Stimulated activated CD4-positive, alpha-beta T cell treated with anti-CD3 and anti-CD28 coated beads, Interleukin-4, amount 100 ng/mL, for 4 hours (primary cell): ENCODE measurements at places on chromosomes 7 and 10.
A peak's percentile ranks its signal among the peaks of the same experiment; 100 is the strongest.

DNA sequence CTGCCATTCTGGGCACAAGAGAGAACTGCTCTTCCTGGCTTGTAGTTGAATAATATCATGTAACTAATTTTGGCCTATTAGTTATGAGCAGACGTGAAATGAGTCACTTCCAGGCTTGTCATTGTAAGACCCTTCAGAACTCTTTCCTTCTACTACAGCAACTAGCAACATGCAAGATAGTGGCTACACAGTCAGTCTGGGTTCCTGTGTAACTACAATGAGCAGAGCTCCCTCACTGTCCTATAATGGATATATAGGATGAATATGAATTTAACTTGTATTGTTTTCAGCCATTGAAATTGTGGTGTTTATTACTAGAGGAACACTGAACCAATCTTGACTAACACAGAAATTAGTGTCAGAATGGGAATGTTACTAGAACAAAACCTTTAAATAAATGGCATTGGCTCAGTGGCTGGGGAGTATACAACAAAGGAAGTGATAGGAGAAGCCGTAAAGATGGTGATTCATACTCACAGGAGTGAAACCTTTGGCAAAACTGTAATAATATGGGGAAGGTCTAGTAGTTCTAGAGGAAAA lies 2.9 kb upstream of the MTPN start:
- DNase-seq = no peak

GRCh38 chr7:133513608-133514007 lies 260.7 kb downstream of the EXOC4 start:
- DNase-seq = no peak

GRCh38 chr7:105656922-105657521 lies 75.7 kb upstream of the EFCAB10 start:
- peak; percentile 58 for DNase-seq

DNA sequence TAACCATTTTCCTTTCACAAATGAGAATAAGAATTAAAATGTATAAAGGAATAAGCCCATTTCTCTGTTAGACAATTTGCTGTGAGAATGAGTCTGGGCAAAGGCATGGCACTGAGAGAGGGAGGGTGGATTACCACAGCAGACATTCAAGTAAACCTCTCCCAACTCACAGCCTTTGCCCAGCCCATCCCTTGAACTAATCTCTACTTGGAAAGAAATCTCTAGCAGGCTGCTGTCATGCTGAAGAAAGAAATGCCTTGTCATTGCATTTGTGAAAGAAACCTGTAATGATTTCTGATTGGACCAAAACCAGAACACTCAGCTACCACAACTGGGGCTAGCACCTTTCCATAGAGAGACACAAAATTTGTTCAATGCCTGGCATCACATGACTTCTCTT lies 39.2 kb downstream of the CH25H start:
- no peak for DNase-seq

DNA sequence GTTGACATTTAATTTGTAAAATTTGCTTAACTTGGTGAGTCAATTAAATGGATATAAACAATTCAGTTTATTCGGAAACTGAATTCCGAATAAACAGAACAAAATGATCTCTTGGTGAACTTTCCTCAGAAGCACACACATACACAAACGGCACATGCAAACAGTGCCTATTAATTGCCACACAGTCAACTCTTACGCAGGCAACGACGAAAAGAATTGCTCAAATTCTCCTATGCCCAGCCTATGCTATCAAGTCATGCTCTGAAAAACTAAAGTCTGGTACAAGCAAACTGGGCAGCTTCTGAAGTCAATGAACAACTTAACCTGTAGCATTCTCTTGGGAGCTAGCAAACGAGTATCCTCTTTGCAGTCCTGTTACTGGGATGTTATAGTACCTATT lies 38.8 kb upstream of the ASL start:
- DNase-seq = no peak

DNA sequence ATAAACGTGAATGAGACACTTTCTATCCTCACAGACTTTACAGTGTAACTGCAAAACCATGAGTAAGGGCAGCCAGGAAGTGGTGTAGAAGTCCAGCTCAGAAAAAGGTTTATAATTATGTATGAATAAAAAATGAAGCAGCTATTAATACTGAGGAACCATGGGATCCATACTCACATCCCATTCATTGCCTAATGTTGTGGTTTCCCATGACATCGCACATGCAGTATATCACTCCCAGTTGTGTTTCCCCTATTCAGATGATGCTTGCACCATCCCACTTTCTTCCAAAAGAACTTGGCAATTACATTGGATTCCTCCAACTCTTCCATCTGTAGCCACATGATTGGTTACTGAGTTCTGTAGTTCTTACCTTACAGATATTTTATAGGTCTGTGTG lies 74.5 kb upstream of the SEMA3D start:
- no peak for DNase-seq

- DNase-seq = no peak
Observed at GRCh38 chr10:100008708-100009282, 952 bp downstream of the DNMBP start.

GRCh38 chr10:105073999-105074398 lies 432.9 kb downstream of the SORCS3 start:
- DNase-seq = no peak

DNA sequence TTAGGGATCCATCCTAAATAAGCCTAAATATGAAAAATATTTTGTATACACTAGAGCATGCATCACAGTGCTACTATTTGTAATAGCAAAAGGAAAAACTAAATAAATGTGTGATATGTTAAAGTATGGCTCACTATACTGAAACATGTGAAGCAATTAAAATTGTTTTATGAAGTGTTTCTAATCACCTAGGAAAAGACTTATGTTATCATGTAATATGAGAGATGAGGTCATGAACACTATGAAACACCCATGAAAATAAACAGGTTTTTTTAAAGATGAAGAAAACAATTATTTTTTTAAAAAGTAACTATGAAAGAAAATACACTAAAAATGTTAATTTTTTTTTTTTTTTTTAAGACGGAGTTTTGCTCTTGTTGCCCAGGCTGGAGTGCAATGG lies 16.8 kb upstream of the ARHGAP12 start:
- no peak for DNase-seq

- DNase-seq = no peak
Observed at GRCh38 chr7:109611656-109612055, 1042.0 kb downstream of the DNAJB9 start.

- no peak for DNase-seq
Observed at GRCh38 chr10:1333981-1334380, 277.8 kb downstream of the WDR37 start.

GRCh38 chr7:129535896-129536295 lies 33.6 kb downstream of the SMKR1 start:
- DNase-seq = no peak

DNA sequence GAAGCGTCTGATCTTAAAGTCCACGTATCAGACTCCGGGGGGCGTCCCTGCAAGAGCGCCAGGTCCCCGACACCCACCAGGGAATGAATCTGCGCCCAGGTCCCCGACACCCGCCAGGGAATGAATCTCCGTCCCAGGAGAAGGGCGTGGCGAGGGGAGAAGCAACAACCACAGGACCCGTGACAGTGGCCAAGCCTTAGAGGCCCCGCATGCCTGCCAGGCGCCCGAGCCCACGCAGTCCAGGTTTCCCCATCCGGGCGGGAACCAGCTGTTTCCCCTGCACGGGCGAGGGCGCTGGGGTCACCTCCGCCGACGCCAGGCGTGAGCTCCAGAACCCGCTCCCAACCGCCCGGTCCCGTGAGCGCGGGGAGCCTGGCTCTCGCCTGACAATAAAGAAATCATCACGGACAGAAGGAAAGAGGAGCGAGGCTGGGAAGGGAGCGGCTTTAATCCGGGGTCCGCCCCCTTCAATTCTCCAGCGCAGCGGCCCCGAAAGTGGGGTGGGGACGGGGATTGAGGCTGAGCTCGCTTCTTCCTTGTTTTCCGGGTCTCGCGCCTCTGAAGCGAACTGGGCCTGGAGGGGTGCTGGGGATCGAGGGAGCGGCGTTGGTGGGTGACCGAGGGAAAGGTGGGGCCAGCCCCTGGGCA lies 29.0 kb upstream of the BMS1 start:
- no peak for DNase-seq

- DNase-seq = no peak
Observed at GRCh38 chr10:30114401-30114800, 55.0 kb upstream of the JCAD start.

DNA sequence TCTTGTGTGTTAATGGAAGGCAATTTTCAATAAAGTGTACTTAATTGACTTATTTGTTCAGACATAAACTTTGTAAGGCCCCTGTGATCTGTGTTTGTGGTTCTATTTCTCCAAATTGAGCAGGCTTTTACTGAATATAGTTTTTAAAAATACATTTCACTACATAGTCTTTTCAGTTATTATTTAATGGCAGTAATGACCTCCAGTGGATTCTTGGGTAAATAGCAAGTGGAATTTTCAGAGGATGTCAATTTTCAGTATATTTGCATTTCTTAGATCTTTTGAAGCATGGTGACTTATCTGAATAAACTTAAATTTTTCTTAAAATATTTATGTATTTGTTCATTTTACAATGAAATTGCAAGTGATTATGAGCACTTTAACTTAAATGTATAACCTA lies 203.1 kb upstream of the PCLO start:
- no peak for DNase-seq

DNA sequence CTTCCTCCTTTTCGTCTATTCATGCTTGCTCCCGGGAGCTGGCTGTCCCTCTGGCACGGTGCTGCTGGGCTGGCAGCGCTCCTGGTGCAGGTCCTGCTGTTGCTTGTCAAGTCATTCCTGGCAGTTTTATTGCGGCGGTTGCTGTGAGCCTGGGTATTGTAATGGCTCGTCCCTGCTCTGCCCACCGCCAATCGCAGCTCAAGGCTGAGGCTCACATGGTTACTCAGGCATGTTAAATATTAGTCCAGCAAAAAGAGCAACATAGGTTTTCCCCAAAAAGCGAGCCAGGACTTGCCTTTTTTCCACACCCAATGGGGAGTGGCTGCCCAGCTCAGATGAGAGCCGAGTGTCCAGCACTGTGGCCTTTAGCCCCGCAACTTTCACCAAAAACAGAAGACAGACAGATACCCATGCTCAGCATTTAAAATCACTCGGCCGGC lies 492.9 kb upstream of the FOXK1 start:
- no peak for DNase-seq

GRCh38 chr10:92969151-92969550 lies 91.4 kb upstream of the CYP26C1 start:
- DNase-seq = no peak

- DNase-seq = no peak
Observed at GRCh38 chr10:120782336-120782735, 68.8 kb upstream of the WDR11 start.

GRCh38 chr7:88546808-88547207 lies 212.7 kb upstream of the ZNF804B start:
- no peak for DNase-seq

DNA sequence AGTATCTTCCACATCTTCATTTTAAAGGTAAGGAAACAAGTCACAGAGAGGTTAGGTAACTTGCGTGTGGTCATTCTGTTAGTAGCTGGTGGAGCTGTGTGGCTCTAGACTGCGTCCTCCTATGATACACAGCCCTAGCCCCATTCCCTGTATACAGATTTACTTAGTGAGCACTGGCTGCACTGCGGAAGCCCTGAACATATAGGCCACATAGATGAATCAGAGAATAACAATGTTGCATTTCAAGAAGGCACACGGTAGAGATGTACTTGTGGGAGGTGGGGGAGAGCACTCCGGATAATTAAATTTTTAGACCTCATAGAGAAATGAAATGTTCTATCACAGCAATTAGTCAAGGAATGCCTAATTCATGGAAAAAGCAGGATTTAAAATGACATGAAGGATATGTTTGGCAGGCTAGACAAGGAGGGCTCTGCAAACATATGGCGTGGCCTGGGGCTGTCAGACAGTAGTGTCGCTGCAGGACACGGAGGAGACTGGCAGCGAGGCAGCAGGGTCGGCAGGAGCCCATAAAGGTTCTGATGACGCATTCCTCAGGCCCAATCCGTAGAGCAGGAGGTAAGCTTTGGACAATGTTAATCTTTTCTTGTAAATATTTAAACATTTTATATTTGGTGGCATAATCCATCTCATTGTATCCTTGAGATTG lies 29.5 kb downstream of the RAB11FIP2 start:
- DNase-seq = no peak

GRCh38 chr7:93985101-93985500 lies 19.1 kb downstream of the BET1 start:
- no peak for DNase-seq

DNA sequence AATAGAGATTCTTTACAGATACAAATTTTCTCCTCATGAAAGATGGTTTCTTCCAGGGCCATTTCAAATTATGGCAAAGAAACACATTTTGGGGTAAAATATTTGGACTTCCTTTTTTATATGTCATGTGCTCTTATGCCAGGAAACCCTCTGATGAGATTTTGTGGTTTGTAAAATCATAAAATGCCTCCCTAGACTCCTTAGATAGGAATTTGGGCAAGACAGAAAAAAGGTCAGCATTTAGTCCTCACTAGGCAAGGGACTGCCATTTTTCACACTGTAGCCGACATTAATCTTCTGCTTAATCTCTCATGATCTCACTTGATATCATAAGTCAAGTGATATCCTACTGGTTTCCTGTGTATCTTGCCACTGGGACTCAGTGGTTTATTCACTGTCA lies 286.4 kb downstream of the ARHGAP12 start:
- no peak for DNase-seq

DNA sequence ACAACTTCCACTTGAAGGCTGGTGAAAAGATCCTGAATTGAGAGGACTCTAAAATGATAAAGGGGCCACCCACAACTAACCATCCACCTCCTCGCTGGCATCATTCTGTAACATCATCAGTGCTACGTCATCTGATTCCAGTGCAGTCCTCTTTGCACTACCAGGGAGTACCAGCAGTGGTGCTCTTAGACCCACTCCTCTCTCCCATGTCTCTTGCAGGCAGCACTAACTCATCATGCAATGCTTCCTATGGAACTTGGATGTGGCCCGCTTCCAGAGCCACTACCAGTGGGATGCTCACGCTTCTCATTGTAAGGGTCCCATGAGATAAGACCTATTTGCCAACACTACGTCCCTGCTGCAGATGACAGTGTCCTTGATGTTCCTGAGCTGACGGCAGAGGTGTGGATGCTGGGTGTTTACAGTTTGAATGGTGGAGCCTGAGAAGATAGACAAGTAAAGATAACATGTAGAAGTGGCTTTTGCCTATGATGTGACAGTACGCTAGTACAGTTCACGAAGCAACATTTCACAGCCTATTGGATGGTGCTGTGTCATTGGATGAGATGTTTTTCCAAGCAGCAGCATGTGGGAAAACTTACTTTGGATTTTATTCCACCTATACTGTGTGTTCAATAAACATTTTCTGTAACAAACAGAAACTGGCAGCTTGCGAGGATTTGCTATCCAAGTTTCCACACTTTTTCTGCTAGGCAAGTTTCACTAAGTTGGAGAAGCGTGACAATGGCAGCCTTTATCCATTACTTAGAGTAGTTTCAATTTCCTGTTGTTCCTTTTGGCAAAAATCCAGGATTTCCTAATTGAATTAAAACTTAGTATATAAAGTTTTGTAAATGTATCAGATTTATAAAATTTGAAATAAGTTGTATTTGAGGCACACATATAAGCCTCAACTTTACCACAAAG lies 35.8 kb upstream of the COBL start:
- no peak for DNase-seq

DNA sequence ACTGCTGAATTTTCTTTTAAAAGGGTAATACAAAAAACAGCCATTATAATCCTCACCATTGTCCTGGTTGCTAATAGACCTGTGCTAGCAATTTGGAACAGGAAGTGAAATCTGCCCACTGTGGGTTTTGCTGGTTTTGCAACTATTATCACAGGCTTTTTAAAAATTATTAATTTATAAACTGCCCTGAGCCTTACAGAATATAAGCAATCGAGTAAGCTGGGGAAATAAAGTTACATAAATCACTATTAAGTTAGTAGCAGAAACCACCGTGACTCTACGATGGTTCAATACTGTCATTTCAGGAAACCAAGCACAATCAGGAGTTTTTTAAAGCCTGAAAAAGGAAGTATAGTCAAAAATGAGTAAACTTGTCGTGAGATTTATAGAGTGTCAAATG lies 62.3 kb downstream of the TMEM26 start:
- DNase-seq = no peak
